CD4-positive, alpha-beta T cell treated with Interleukin-12 subunit alpha and Interleukin-12 subunit beta, for 1 hour (primary cell): ENCODE measurements at places on chromosomes 12 and 14.
A peak's percentile ranks its signal among the peaks of the same experiment; 100 is the strongest.

DNA sequence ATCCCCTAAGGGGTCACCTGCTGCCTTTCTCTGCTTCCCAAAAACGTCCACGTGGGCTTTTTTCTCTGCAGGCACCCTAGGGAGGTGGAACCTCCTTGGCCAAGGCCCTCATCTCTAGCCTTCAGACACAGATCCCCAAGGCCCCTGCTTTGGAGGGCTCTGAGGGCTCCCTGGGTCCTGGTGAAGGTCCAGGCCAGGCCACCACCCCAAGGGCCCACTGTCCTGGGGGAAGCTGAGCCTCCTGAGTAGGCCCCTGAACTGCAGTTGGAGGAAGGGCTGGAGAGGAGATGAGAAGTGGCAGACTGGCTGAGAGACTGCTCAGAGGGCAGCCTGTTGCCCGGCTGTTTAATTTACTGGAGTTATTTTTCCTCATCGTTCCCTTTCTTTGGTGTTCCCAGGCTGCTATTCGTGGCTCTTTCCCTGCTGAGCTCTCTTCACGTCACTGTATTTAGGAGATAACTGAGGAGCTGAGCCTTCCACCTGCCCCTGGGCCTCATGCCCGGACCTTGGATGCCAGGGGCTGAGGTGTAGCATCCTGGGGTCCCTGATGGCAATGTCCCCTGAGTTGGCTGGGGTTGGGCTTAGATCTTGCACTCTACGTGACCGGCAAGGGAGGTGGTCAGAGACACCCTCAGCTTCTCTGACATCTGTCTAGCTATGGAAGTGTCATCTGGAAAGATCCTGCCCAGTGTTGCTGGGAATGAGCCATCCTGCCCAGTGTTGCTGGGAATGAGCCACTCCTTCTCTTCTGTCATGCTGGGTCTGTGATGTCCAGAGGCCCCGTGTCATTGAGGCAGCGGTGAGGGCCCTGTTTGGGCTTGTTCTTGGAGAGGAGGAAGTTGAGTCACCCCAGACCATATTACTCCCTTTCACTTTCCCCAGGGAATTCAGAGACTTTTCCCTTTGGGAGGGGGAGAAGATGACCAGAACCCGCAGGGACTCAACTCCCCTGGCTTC lies 139.8 kb downstream of the TSPAN9 start:
- no peak for DNase-seq

DNA sequence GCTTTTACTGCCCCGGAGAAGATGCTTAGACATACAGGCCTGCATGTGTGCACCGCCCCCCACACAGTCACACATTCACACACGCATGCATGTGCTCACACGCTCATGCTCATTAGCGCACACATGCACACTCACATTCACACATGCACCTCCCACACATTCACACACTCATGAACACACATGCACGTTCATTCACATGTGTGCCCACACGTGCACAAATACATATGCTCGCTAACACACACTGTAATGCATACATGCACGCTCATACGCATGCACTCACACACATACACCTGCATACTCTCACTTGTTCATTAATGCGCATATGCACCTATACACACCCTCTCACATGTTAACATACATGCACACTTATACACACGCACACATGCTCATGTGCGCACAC lies 21.9 kb downstream of the TMEM132C start:
- no peak for DNase-seq

GRCh38 chr14:97393244-97393643 lies 596.1 kb downstream of the VRK1 start:
- peak; percentile 33 for DNase-seq

- no peak for DNase-seq
These were observed 108.2 kb downstream of the STXBP6 start for GRCh38 chr14:24941719-24942118.

DNA sequence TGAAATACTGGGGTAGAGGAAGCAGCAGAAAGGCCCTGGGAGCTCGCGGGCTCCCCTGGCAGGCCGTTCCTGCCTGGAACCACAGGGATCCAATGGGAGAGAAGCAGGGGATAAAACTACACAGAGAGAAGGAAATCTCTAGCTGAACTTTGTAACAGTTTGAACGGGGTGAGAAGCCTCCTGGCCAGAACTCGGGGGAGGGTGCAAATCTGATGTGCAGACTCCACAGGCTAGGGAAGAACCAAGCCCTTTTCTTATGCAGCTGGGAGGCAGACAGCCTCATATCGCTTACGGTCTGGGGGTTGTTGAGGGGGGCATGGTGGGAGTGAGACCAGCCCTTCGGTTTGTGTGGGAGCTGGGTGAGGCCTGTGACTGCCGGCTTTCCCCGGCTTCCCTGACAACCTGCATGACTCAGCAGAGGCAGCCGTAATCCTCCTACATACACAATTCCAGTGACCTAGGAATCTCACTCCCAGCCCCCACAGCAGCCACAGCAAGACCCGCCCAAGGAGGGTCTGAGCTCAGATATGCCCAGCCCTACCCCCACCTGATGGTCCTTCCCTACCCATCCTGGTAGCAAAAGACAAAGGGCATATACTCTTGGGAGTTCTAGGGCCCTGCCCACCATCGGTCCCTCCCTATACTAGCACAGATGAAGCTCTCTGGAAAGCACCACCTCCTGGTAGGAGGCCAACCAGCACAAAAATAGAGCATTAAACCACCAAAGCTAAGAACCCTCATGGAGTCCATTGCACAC lies 143.0 kb downstream of the TMTC1 start:
- DNase-seq, result no peak

GRCh38 chr12:52515927-52516831 lies 4.0 kb downstream of the KRT5 start:
- no peak for DNase-seq
